Activated CD8-positive, alpha-beta memory T cell treated with anti-CD3 and anti-CD28 coated beads for 1 hour (primary cell): ENCODE measurements at places on chromosomes 3 and 15.

- no peak for DNase-seq
These were observed 1.7 kb upstream of the FAM3D start for GRCh38 chr3:58668247-58668646.

DNA sequence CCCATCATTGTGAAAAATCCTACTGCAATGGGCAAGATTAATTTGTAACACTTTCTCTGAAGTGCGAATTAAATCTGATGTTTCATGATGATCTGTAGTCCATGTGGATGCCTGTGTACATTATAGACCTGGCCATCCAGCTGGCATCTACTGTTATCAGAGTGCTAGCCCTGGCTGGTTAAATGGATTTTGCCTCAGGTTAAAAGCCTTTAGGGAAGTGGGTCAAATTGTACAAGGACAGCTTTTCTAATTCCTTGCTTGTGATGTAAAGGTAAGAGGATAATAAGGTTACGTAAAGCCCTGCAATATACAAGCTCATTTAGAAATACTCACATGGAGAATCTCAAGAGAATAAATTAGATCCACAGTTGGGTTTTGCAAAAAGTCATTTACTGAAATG, 138.2 kb downstream of the EPHA3 start:
- no peak for DNase-seq

DNA sequence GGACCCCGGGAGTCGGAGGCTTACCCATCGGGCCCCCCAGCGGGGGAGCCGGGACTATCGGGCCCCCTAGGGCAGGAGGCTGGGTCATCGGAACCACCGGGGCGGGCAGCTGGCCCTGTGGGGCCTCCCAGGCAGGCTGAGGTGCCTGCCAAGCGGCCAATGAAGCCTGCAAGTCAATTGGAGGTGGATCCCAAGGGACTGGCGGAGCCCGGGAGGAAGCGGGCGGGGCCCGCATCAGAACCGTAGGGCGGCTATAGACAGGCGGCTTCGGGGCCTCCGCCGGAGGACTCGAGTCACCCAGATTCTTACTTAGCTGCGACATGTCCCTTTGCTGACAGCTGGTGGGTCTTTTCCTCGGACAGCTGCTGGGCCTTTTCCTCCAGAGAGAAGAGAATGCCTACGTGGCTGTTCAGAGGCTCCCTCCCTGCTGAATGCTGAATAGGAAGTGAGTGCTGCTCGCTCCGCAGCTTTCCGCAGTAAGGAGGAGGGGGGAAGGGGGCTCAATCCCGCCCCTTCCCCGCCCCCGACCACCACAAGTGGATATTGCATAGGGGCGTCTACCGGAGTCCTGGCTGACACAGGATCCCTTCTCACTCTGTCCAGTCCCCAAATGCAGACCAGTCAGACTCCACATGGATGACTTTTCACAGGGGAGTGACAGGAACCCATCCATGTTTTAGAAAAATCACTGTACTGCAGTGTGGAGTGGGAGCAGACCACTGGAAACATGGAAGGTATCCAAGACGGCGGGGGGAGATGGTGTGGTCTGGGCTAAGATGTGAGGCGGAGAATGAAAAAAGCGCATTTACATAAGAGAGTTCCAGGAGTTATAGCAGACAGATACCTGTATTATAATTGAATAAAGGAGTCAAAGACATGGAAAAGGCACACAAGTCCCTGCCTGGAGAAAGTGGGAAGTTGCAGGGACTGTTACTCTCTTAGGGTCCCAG, at the start of gene MAGEL2:
MAGEL2 (minus strand) TSS at position 447 of the 950 bp plus-strand sequence; CDS start at position 322, 125 bp downstream.
- no peak for DNase-seq

DNA sequence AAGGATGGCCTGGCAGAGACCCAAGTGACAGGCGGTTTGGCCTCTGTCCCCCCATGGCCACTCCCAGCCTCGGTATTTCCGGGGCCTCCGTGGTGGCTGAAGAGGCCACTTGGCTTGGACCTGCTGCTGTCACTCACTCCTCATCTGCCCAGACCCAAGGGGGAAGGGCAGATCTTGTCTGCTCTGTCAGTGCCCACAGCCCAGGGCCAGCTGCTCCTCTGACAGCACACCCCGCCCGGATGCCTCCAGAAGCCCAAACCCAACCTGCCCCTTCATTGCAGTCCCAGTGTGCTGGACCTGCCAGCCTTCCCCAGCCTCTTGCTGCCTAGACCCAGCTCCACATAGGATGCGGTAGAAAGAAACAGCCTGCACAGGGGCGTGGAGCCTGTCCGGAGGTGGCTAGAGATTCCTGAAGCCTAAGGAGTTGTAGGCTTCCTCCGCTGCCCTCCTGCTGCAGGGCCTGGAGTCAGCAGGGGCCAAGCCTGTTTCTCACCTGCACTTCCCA, 52.0 kb downstream of the MAGEF1 start:
- DNase-seq, result no peak

DNA sequence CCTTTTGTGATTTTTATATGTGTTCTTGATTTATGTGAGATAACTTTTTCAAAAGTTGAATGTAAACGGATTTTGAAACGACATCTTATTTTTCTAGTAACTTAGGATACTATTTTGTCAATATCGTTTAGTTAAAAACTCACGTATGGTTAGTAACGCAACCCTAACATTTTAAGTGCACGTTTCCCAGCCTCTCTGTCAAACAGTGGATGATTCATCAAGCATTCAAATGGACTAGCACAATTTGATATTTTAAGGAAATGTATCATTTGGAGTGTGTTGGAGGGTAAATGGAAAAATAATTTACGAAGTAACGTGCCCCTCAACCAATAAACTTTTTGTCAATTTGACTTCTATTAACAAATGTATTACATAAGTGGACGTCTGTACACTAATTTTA, 23.3 kb downstream of the RTP3 start:
- no peak for DNase-seq

DNA sequence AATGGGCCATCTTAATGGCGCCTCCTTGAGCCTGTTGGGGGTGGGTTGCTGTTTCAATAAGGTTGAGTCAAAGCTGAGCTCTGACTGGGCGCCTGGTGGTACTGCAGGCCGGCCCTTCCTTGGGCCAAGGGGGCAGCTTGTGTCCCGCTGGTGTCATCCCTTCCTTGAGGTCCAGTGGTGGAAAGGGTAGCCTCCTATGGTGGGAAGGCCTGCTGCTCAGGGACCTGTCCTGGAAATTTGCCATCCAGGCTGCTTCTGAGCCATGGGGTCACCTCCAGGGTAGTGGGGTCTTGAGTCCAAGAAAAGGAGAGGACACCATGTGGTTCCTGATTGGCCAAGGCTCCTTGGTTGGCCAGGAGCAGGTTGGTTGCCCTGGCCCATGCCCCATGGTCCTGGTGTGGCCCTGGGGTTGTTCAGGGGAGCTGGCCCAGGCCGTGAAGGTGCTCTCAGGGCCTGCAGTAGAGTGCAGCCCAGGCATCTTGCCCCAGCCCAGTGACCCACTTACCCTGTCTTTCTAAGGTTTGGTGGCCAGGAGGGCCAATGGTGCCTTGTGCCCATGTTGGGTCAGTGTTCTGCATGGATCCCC, 188.7 kb downstream of the UBE3A start:
- DNase-seq, result no peak

GRCh38 chr3:186052096-186052840, 56.6 kb downstream of the ETV5 start:
- DNase-seq, result no peak

GRCh38 chr3:141707741-141708203, 30.3 kb upstream of the RNF7 start:
- DNase-seq, result no peak
